Activated CD8-positive, alpha-beta memory T cell treated with anti-CD3 and anti-CD28 coated beads, Interleukin-2, amount 10 ng/mL, durations not matched to agents 7 days and 5 days (primary cell): ENCODE measurements at places on chromosomes 2 and 18.
A peak's percentile ranks its signal among the peaks of the same experiment; 100 is the strongest.

- H3K27ac ChIP-seq, result no peak overlapping the region
- DNase-seq, result no peak
- H3K27me3 ChIP-seq, result no peaks in the 10 kb centered on the region
- H3K4me1 ChIP-seq, result no peaks in the 10 kb centered on the region
- H3K36me3 ChIP-seq, result no peaks in the 10 kb centered on the region
- no peak overlapping the region for H3K4me3 ChIP-seq
Measured at GRCh38 chr18:72840109-72840508, 27.7 kb downstream of the NETO1 start.

DNA sequence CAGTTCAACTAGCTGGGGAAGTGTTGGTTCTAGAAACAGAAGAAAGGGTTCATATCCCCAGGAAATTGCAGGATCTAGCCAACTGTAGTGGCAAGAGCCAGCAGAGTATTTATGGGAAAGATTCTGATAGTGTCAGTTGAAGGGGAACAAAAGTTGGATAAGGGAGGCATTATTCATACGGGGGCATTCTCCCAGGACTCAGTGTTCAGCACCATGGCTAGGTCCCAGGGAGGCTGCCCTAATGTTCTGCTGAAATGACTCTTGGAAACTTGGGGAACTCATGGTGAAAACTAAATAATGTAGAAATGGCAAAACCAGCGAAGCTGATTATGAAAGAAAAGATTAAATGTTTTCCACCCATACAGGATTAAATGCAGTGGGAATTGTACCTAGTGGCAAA lies 543.7 kb downstream of the TRIB2 start:
- H3K27ac ChIP-seq, result no peak overlapping the region
- no peak overlapping the region for H3K4me3 ChIP-seq
- H3K27me3 ChIP-seq, result no peaks in the 10 kb centered on the region
- DNase-seq, result no peak
- H3K36me3 ChIP-seq, result no peaks in the 10 kb centered on the region
- H3K4me1 ChIP-seq, result no peaks in the 10 kb centered on the region

DNA sequence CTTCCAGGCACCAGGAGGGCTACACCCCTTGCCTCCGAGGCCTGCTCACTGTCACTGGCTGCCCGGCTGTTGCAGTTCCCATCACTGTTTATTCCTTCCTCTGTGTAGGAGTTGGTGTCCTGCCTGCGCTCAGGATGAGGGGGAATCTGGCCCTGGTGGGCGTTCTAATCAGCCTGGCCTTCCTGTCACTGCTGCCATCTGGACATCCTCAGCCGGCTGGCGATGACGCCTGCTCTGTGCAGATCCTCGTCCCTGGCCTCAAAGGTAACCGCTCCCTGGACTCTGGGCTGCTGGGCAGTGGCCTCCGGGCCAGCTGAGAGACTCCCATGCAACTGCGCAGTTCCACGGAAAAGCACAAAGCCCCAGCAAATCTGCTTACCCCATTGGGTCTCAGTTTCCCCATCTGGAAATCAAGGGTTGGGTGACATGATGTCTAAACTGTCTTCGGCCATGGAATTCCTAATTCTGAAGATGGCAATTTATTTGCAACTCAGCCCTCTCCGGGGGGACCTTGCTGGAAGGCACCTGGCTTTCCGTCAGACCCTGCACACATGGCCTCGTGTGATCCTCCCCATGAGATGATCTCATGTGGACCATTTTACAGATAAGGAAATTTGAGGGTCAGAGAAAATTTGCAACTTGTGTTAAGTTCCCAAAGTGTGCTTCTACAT lies 9.4 kb downstream of the COLEC11 start:
- H3K27me3 ChIP-seq, result no peaks in the 10 kb centered on the region
- H3K4me3 ChIP-seq, result no peak overlapping the region
- peak; percentile 35 for DNase-seq
- peaks cover 21% of the 10 kb centered on the region for H3K4me1 ChIP-seq
- H3K36me3 ChIP-seq, result no peaks in the 10 kb centered on the region
- H3K27ac ChIP-seq, result no peak overlapping the region

- no peaks in the 10 kb centered on the region for H3K36me3 ChIP-seq
- no peak for DNase-seq
- H3K27me3 ChIP-seq, result peaks cover 47% of the 10 kb centered on the region
- peak overlapping the region; percentile 71 for H3K4me3 ChIP-seq
- H3K4me1 ChIP-seq, result peaks cover 12% of the 10 kb centered on the region
Measured at GRCh38 chr2:179263446-179264367, 925 bp downstream of the SESTD1 start.

DNA sequence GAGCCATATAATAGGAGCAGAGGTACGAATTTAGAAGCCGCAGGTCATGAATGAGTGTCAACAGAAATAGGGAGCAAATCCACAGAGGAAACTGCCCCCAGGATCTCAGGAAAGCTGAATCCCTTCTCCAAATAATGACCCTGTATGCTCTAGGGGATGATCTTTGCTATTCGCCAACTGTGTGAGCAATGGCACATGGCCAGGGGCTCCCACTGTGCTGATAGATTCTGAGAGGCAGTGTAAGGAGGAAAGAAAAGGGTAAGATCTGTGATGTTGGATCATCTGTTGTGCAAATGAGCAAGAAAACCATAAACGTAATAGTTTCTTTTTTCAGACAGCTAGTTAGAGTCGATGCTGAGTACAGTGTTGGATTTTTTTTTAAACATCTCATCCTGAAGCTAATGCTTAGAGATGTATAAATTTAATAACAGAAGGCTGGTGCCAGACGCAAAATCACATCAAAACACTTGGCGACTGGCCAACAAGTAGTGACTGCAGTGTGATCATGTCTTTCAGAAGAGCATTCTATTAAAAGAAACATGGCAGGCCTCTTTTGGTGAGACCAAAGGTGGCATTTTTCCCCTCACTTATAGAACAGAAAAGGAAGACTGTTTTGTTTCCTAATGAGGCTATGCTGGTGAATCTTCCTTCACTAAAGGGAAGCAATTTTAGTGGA lies 77.4 kb downstream of the ABCA12 start:
- H3K27ac ChIP-seq, result no peak overlapping the region
- no peaks in the 10 kb centered on the region for H3K27me3 ChIP-seq
- no peaks in the 10 kb centered on the region for H3K36me3 ChIP-seq
- no peaks in the 10 kb centered on the region for H3K4me1 ChIP-seq
- no peak overlapping the region for H3K4me3 ChIP-seq
- DNase-seq, result no peak

- H3K27ac ChIP-seq, result peak overlapping the region; percentile 98
- no peaks in the 10 kb centered on the region for H3K27me3 ChIP-seq
- H3K4me3 ChIP-seq, result peak overlapping the region; percentile 99
- peaks cover 20% of the 10 kb centered on the region for H3K36me3 ChIP-seq
Measured at GRCh38 chr2:61535449-61535848, 2.7 kb downstream of the XPO1 start.

DNA sequence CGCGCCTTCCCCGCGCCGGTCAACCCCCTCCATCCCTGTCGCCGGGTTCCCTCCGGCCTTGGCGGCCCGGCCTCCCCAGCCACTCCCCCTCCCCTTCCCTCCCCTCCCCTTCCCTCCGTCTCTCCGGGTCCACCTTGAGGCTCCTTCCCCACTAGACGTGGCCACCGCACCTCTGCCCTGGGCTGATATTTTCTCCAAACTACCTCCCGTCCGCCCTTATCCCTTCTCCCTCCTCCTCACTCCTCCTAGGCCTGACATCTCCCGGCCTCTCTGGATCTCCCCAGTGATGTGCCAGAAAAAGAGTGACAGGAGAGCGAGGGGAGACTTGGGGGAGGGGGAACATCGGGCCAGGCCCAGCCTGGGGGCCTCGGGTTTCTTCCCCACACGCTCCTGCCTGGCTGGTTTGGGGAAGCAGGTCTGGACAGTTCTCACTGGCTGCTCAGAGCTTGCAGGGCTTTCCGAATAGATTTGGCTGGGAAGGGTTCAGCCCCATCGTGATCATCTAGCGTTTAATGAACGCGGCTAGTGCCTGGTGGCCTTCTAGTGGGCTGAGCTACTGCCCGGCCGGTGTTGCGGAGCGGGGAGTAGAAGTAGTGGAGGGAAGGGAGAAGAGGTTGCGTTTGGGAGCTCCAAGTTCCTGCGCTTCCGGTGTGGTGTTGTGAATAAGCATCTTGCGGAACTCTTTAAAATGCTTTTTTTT lies 641 bp downstream of the MAPRE3 start:
- no peak overlapping the region for H3K27ac ChIP-seq
- H3K4me3 ChIP-seq, result peak overlapping the region; percentile 52
- DNase-seq, result no peak
- peaks cover 12% of the 10 kb centered on the region for H3K4me1 ChIP-seq
- H3K27me3 ChIP-seq, result peaks cover 57% of the 10 kb centered on the region

DNA sequence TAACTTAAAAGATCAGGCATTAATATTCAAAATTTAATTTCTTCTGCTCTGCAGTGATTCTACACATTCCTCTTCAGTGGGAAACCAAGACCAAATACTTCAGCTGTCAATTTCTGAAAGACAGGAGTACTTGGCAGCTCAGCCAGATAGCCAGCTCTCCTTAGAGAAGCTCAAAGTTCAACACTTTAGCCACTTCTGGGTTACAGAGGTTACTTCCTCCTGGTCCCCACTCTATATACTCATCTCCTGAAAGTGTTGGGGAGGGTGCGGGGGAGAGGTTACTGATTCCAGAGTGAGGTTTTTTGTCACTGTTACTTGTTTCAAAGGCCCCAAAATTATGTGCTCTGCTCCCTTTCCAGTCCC lies 4.1 kb downstream of the CYTIP start:
- peaks cover 26% of the 10 kb centered on the region for H3K4me1 ChIP-seq
- peak overlapping the region; percentile 98 for H3K27ac ChIP-seq
- H3K27me3 ChIP-seq, result no peaks in the 10 kb centered on the region
- peak overlapping the region; percentile 100 for H3K4me3 ChIP-seq
- H3K36me3 ChIP-seq, result peaks cover 87% of the 10 kb centered on the region
- peak; percentile 78 for DNase-seq

- H3K36me3 ChIP-seq, result no peaks in the 10 kb centered on the region
- peaks cover 28% of the 10 kb centered on the region for H3K27me3 ChIP-seq
- DNase-seq, result no peak
- H3K27ac ChIP-seq, result no peak overlapping the region
Measured at GRCh38 chr18:32258558-32259204, 68.8 kb downstream of the MEP1B start.
